ENCODE measurements at places on chromosomes 13 and 19. TPM values are rescaled to one million over a fixed set of nuclear protein-coding genes. Genes with fewer than 3 reads are reported as not detected.

DNA sequence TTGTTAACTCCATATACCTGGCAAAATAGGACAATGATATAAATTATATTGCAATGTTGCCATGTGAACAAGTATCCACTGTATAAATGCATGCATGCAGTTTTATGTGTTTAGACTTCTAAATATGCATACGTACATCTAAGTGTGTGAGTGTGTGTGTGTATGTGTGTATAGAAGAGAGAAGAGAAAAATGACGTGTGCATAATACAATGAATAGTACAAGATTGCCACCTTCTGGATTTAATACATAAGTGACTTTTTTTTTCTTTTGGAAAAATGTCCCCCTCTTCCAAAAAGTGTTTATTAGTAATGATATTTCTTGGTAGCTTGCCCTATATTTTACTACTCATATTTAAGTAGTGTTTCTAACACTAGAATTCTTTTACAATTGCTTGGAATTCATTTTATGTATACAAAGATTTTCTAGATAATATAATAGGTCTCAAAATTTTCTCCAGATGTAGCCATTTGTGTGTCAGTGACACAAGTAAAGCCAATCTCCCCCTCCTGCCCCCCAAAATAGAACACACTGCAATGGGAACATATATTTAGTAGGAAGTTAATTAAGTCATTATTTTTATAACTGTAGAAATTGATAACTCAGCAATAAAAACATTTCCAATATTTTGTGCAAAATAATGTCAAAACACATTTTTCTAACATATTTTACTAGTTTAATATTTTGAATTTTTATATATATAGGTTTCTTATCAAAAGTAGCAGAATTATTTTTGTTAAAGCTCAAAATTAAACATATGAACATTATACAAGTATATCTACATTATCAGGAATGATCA lies 783.3 kb upstream of the ATXN8OS start:
- DNase-seq: no peak

DNA sequence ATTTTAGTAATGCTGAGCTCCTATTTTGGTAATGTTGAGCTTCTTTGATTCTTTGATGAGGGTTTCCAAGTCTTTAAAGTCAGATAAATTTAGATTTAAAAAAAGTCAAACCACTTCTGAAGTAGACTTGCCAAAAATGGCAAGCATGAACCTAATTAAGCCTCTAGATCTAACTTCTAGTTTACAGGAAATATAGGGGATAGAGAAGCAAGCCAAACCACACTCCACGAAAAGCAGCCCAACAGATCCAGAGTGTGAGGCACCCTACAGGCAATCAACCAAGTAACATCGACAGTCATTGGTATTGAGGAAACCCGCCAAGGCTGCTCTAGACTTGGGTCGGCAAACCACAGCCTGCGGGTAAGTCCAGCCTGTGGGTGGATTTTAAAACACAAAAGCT lies 3.7 kb downstream of the GGACT start:
- no peak for DNase-seq

- DNase-seq: no peak
These were observed 31.0 kb upstream of the KATNAL1 start for GRCh38 chr13:30338331-30338851.

DNA sequence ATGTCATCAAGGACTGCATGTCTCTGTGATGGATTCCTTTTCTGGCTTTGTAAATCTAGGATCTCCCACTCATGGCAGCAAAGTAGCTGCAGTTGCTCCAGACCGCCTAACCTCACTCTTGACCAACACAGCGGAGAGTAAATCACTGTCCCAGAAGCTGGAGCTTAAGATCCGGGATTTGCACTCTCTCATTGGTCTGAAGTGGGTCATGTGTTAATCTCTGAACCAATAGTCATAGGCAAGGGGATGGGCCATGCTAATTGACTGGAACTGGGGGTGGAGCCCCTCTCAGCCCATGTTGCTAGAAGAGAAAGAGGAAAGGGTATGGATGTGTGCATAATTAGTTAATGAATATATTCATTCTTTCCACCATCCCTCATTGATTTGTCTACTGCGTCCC lies 34.0 kb downstream of the VAV1 start:
- DNase-seq: no peak

The CRX gene
- total RNA-seq: not detected

DNA sequence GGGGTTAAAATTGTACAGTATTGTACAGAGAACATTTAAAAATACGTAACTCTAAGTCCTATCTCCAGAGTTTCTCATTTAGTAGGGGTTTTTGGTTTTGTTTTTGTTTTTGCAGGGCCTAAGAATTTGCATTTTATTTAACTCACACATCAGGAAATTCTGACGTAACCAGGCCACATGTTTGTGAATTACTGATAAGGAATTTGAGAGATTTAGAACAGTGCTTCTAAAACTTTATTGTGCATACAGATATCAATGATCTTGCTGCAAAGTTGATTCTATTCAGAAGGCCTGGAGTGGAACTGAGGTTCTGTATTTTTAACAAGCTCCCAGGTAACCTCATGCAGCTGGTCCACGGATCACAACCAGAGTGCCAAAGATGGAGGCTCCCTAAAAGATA lies 49.3 kb downstream of the LIG4 start:
- no peak for DNase-seq

DNA sequence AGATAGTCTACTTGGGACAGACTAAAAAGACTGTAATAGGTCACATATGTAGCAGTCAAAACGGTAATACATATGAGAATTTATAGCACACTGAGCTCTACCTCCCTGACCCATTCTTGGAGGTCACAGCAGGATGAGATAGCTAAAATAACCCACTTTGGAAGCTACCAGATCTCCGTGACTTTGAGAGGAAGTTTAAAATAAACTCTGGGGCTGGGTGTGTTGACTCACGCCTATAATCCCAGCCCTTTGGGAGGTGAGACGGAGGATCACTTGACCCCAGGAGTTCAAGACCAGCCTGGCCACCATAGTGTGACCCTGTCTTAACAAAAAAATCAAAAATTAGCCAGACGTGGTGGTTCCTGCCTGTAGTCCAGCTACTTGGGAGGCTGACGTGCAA lies 45.3 kb downstream of the DHRS12 start:
- no peak for DNase-seq

DNA sequence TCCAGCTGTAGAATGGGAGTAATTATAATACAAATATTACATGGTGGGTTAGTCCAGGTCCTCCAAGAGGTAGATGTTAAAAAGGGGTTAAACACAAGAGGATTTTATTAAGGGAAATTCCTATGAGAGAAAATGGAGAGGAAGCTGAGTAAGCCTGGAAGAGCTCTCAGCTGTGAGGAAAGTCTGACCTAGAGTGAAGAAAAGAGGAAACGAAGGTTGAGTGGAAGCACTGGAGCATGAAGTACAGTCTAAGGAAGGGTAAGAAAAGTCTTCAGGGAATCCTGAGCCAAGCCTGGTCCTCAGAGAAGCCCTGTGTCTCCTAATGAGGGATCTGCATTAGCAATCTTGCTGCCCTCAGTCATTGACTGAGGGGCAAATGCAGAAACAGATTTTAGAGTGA lies 506.2 kb downstream of the GPC5 start:
- no peak for DNase-seq

DNA sequence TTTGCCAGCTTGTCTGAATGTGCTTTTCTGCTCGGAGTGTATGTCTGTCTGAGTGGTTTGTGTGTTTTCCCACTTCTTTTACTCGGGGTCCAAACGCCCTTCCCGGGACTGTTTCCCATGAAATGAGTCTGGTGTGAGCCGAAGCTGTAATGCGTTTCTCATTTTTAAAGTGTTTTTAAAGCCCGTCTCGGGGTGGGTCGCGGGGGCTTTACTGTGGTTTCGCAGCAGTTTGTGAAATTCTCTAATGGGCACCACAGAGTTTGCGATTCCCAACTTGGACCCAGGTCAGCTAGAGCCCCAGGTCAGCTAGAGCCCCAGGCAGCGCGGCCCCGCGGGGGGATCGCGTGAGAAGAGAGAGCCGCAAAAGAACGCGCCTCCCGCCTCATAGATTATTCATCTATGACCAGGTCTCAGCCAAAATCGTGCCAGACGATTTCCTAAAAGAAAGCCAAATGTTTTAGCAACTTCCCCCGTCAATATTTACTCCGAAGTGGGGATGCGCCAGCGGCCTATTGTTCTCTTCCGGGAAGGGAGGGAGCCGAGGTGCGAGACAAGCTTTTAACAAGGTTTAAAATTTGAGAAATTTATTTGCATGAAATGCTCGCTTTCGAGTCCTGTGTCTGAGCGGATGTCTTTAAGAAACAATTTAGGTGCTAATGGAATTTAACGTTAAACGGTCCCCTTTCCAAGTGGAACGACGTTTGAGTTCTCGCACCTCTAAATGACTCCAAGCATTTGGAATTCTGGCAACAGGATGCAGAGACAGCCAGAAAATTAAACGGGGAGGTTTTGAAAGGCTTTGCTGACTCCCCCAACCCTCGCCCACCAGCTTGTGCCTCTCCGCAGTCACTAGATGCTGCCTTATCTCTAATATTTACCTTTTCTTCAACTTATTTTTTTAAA lies 2.2 kb downstream of the ZIC2 start:
- DNase-seq: no peak

GRCh38 chr19:575527-576506 lies 3.4 kb downstream of the BSG start:
- peak; percentile 75 for DNase-seq

GRCh38 chr13:45333251-45333976 lies 7.6 kb downstream of the TPT1 start:
- DNase-seq: no peak

GRCh38 chr19:38616265-38616664 lies 1.5 kb downstream of the MAP4K1 start:
- DNase-seq: no peak

The SIGLEC8 gene
- 0.26 TPM for total RNA-seq

DNA sequence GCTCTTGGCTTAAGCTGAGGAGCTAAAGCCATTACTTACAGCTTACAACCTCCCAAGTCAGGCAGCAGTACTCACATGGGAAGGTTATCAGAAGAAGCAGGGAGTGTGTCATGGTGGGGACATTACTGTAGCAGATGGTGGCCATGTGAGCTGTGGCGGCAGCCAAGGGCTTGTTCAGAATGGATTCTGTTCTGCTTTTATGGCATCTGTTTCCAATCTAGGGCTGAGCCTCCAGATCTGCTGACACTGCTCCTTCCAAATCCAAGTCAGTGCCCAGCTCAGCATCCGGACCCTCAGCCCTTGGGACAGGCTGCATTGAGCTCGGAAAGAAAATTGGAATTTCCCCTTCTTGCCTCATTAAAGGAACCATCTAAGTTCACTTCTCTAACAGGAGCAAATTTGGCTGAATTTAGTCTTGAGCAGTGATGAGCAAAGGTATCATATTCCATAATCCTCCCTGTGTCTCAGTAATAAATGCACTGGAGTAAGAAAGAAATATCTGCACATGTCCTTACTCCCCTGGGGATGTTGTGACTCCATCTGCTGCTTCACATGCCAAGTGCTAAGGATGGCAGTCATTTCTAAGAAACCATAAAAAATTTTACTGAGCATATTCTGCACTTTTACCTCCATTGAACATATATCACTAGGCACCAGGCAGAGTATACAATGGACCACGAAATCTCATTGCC lies 73.9 kb downstream of the KCTD12 start:
- no peak for DNase-seq

The CEACAM3 gene
- total RNA-seq: not detected

GRCh38 chr19:50173127-50173526 lies 10.0 kb upstream of the IZUMO2 start:
- DNase-seq: no peak

- no peak for DNase-seq
These were observed 51.7 kb downstream of the SLC7A9 start for GRCh38 chr19:32817569-32818476.

DNA sequence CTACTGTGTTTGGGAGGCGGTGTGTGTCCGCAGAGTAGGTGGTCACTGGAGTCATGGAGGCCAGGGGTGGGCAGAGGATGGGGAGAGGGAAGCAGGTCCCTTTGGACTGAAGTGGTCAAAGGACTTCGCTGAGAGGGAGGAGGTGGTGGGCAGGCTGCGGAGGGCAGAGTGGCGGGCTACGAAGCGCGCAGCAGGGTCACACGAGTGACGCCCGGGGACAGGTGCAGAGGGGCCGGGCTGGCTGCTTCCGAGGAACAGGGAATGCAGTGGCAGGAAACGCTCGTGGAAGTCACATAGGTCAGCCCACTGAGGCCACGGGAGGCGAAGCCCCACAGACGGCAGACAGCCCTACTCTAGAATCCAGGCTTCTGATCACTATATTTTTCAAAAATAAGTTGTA lies 111.5 kb downstream of the URI1 start:
- no peak for DNase-seq

The ACER1 gene
- 0.24 TPM for total RNA-seq

- DNase-seq: no peak
These were observed 958 bp upstream of the OBI1 start for GRCh38 chr13:78659732-78660494.

Data from right atrium auricular region (tissue), 2 donors.